ENCODE measurements at places on chromosomes 3 and 15.

GRCh38 chr3:69976021-69976420 is 23.5 kb upstream of the SAMMSON start:
- no peak for DNase-seq

- DNase-seq: no peak
Observed at GRCh38 chr15:63473999-63474809, 30.2 kb upstream of the USP3 start.

GRCh38 chr3:4397466-4397865 is 69.6 kb downstream of the SUMF1 start:
- no peak for DNase-seq

DNA sequence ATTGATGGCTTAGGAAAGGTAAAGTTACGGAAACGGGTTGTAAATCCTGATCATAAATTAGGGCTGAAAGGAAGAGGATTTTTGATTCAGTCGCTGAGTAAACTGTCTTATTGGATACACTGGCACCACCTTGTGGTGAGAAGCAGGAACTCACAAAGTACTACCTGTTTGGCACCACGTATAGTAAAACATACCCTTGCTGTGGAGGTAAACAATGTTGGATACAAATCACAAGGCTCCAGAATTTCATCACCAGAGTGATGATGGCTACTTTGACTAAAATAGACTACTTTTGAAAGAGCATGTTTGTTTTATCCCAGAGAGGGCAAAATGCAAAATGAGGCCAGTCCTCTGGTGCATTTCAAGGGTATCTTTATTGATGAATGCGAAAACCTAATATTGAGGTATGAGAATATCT is 216.9 kb downstream of the IGSF11 start:
- peak; percentile 30 for DNase-seq

DNA sequence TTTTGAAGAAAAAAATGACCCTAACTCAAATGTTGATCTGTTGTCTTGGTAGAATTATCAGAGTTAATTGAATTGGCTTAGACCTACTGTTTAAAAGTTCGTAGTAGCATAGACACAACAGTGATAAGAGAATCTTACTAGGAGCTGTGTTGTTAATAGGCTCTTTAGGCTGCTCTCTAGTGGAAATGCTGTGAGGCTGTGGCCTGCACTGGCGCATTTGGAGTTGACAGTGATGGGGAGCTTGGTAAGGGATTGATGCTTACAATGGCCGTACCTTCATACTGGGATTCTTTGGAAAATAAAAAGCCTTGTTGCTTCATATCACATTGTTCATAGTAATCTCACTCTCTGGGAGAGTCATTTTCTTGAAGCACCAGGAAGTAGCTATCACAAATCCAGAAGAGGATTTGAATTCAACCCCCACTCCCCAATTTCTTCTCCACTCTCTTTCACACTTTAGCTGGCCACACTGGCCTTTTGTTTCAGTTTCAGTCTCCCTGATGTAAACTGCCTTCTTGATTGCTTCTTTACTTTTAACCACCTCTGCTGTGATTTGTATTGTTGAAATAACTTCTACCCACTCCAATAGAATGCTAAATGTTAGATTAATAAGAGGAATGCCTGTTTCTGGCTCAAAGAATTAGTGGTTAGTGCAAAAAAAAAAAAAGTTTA is 56.6 kb downstream of the CEP63 start:
- DNase-seq: no peak

DNA sequence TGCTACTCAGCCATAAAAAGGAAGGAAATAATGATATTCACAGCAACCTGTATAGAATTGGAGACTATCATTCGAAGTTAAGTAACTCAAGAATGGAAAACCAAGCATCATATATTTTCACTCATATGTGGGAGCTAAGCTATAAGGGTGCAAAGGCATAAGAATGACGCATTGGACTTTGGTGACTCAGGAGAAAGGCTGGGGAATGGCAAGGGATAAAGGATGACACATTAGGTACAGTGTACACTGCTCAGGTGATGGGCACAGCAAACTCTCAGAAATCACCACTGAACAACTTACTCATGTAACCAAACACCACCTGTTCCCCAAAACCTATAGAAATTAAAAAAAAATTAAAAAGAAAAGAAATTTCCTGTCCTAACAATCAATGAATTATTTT is 42.7 kb downstream of the ALCAM start:
- DNase-seq: no peak

DNA sequence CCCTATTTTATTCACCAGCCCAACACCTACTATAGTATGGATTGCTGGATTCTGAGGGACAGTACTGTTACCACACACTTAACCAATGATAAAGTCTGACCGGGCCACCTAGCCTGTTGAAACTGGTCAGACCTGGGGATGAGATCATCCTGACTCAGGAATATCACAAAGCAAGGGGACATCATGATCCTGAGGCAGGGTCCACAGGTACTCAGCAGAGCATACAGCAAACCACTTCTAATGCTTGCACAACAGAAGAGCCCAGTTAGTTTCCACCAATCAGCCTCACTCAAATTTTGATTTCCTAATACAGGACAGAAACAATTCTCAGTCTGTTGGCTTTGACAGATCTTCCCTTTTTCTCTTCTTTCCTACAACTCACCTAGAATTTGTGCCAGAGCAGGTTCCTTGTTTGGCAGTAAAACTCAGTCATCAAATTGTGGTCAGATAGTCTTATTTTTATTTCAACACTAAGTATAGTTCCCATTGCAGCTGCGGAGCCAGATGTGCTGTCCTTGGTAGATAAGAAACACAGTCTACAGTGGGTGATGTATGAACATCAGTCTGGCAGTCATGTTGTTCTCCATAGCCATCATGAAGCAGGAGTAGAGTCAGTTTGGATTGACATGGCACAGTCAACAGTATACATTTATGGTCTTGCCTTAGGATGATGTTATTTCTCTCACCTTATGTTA is 90.1 kb upstream of the PRR23C start:
- no peak for DNase-seq

- no peak for DNase-seq
Observed at GRCh38 chr3:150222691-150223489, 185.2 kb upstream of the TSC22D2 start.

GRCh38 chr3:113152849-113153248 is 58.5 kb upstream of the BOC start:
- DNase-seq: no peak

- DNase-seq: no peak
Observed at GRCh38 chr3:10753964-10754363, 62.1 kb upstream of the SLC6A11 start.

GRCh38 chr3:111164621-111165020 is 93.0 kb downstream of the NECTIN3 start:
- DNase-seq: no peak

GRCh38 chr3:77189684-77190083 is 149.8 kb downstream of the ROBO2 start:
- DNase-seq: no peak

- no peak for DNase-seq
Observed at GRCh38 chr3:193971261-193971751, 164.6 kb upstream of the HES1 start.

GRCh38 chr3:149585401-149585726 is 72.5 kb downstream of the WWTR1 start:
- DNase-seq: no peak

DNA sequence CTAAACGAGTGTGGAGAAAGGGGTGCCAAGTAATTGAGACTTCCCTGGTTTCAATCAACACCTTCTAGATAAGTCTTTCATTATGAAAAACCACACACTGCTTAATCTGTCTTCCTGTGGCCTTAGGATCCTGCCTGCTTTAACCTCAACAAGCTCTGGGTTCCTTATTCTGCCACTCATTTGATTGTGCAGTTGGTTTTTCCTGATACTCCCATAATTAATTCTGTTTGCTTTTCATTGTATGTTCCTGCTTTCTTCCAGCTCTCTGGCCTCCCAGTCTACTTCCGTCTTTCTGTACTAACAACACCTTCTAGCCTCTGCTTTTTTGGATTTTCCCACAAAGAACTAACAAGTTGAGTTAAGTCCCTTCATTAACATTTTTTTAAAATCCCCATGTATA is 20.2 kb upstream of the GCNT3 start:
- no peak for DNase-seq

DNA sequence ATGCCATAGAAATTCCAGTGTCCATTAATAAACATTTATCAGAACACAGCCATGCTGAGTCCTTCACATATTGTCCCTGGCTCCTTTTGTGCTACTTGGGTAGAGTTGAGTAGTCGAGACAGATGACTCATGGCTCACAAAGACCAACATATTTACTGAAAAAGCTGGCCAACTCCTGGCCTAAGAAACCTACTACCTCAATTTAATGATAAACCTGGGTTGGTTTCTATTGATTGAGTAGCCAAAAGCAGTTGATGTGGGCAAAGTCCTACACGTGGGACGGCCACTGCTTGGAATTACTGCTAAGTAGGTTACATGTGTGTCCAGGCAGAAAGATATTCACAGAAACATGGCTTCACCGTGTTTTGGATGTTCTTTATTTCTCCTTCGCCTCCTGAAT is 402.2 kb downstream of the NR2F2 start:
- no peak for DNase-seq

DNA sequence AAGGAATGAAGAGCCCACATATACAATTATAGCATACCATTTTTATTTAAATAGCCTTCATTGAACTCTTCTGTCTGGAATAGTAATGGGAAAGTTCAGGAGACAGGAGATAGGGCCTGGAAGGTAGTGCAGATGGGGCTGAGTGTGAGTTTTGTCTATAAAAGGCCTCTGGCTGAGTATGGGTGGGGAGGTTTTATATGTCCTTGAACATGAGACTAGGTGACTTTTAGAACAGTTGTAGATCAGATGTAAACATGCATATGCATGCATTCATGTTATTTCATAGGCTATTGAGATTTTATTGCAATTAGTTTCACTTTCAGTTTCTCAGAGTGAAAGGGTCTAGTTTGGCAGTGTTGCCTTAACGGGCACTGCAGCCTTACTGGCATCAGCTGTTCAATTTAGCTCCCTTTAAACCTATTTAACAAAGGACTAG is 27.1 kb downstream of the CGGBP1 start:
- no peak for DNase-seq

DNA sequence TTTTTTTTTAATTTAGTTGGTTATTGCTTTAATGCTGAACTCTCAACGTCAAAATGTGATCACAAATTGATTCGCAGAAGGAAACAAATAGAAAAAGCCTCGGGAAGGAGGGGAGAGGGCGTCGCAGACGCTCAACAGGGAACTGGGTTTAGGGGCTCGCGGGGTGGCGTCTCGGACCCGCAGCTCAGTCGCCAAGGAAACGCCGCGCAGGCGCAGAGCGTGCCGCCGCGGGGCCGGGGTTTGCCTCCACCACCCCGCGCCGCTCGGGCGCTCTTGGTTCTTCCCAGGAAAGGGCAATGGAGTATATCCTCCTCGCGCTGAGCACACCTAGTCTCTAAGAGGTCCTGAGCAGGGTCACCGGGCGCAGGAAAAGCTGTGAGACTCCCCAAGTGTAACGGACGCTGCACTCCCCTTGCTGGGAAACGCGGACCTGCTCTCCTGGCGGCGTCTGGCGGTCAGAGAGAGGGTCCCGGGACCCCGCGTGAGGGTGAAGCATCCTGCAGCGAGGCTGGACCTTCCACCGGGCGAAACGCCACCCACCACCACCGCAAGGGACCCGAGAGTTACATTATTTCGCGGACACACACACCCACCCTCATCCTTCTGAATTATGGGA is 753 bp downstream of the PLCH1 start:
- peak; percentile 40 for DNase-seq

DNA sequence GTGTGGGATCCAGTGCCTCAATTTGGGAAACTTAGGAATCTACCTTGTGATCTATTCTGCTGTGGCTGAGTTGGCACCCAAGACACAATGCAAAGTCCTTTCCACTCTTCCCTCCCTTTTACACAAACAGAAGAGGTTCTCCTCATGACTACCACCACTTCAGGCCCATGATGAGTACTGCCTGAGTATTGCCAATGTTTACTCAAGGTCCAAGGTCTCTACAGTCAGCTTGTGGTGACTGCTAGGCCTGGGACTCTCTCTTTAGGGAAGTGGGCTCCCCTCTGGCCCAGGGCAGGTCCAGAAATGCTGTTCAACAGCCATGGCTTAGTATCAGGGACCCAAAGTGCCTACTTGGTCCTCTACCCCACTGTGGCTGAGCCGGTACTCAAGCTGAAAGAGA is 56.8 kb upstream of the PEX5L start:
- no peak for DNase-seq

DNA sequence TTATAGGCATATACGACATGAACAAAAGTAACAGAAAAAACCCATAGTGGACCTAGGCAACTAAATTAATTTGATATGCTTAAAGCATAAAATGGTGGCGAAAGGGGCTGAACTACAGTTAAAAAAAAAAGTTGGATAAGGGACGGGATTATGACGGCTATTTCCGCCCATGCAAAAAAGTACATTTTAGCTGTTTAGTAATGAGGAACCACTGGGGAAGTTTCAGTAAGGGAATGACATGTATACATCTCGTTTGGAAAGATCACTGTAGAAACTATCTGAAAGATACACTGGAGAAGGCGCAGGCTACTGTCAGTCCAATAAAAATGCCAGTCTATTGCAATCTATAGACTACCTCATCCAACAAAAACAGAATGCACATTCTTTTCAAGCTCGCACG is 65.6 kb downstream of the ZNF148 start:
- no peak for DNase-seq

GRCh38 chr3:107208100-107208499 is 169.1 kb upstream of the CCDC54 start:
- DNase-seq: no peak

DNA sequence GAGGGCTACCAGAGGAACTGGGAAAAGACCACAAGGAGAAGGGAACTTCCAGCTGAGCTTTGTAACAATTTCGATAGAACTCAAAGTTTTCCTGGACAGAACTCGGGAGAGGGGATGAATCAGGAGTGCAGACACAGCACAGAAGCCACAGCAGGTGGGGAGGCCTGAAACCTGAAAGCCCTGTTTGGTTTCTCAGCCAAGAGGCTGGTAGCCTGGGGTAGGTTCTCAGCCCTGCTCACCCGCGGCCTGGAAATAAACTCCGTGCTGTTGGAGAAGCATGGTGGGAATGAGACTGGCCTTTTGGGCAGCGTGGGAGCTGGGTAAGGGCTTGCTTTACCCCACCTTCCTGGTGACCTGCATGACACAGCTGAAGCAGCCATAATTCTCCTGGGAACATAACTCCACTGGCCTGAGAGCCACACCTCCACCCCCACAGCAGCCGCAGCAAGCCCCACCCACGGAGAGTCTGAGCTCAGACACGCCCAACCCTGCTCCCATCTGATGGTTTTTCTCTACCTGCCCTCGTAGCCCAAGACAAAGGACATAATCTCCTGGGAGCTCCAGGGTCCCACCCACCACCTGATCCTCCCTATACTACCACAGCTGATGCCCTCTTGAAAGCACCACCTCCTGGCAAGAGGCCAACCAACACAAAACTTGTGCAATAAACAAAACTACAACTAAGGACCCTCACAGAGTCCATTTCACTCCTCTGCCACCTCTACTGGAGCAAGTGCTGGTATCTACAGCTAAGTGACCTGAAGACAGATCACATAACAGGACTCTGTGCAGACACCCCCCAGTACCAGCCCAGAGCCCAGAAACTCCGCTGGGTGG is 52.5 kb upstream of the CHRM5 start:
- DNase-seq: peak; percentile 71

DNA sequence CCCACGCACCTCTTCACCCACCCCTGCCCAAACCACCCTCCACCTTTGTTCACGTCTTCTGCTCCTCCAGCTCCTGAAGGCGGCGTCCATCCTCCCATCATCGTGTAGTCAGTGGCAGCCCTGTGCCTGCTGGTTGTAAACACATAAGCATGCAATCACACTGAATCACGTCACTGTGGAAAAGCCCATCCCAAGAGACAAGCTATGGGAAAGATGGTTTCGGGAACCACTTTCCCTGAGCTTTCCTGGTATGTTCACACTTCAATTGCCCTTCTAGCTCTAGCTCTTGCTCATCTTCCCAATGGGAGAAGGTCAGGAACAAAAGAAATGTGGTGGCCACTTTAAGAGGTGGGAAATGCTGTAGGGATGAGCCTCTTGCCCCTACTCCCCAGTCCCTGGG is 14.4 kb upstream of the GOLGA8J start:
- no peak for DNase-seq
